ENCODE measurements at places on chromosomes 6 and 20. TPM values are rescaled to one million over a fixed set of nuclear protein-coding genes. Genes with fewer than 3 reads are reported as not detected.

The APCDD1L gene
- total RNA-seq, result 0.51 TPM

DNA sequence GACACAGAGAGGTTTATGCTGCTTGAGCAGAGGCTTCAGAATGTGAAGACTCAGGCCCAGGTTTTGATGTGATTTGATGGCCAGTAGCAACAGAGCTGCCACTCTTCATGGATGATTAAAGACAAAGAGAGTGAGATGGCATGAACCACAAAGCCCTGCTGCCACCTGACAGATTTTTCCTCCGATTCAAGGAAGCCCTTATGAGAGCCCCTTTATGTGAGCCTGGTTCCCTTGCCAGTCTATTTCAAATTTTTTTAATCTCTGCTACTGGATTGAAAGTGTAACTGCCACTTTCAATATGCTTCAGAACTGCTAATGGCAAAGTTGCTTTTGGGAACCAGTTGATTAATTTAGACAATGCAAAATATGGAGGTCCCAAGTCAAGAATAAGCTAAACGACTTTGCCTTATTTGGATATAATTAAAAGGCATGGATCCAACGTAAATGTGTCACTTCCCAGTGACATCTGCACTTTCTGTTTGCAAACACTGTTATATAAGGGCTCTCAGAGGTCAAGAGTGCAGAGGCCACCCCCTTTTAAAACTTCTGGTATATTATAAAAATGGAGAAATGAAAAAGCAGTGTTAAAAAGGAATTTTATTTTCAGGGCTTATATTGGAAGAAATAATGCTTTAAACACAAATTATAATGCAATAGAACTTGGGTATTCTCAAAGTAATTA is 238.9 kb upstream of the FLRT3 start:
- no peaks in the 10 kb centered on the region for H3K27me3 ChIP-seq
- no peaks in the 10 kb centered on the region for H3K36me3 ChIP-seq
- H3K27ac ChIP-seq, result no peak overlapping the region
- DNase-seq, result no peak
- no peaks in the 10 kb centered on the region for H3K4me1 ChIP-seq

GRCh38 chr6:170270984-170271593 is 19.8 kb downstream of the DLL1 start:
- H3K4me3 ChIP-seq, result no peak overlapping the region
- DNase-seq, result no peak
- peaks cover 2% of the 10 kb centered on the region for H3K4me1 ChIP-seq
- H3K27ac ChIP-seq, result no peak overlapping the region
- H3K36me3 ChIP-seq, result no peaks in the 10 kb centered on the region

GRCh38 chr6:147534116-147534860 is 25.8 kb downstream of the SAMD5 start:
- H3K36me3 ChIP-seq, result no peaks in the 10 kb centered on the region
- no peak overlapping the region for H3K4me3 ChIP-seq
- H3K4me1 ChIP-seq, result no peaks in the 10 kb centered on the region
- no peaks in the 10 kb centered on the region for H3K27me3 ChIP-seq
- no peak for DNase-seq
- no peak overlapping the region for H3K27ac ChIP-seq

- no peak overlapping the region for H3K27ac ChIP-seq
- H3K36me3 ChIP-seq, result peaks cover 50% of the 10 kb centered on the region
- no peaks in the 10 kb centered on the region for H3K4me1 ChIP-seq
- no peak overlapping the region for H3K4me3 ChIP-seq
- DNase-seq, result no peak
- no peaks in the 10 kb centered on the region for H3K27me3 ChIP-seq
Measured at GRCh38 chr20:21360705-21361104, 36.6 kb downstream of the NKX2-4 start.

DNA sequence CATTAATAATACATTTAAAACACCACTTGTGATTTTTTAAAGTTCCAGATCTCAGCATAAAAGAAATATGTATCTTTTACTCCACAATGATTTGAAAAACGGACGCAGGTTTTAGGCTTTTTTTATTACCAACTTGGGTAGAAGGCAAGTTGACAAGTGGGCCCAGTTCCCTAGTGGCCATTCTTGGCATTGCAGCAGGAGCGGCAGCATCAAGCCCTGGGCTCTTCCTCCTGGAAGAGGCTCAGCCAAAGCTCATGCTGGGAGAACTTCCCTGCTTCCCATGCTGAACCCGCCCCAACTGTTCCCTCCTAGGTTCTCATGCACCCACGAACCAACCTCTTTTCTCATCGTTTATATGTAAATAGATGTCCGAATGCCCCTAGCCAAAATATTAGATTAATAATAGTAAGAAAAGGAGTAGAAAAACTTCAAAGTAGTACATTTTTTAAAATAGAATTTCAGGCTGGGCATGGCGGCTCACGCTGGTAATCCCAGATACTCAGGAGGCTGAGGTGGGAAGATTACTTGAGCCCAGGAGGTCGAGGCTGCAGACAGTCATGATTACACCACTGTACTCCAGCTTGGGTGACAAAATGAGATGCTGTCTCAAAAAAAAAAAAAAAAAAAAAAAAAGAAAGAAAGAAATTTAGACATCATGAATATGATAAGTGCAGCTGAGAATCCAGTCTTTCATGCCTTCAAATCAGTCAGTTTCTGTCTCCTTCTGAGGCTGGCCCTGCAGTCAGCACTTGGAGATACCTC is 18.2 kb upstream of the MYB start:
- H3K4me1 ChIP-seq, result no peaks in the 10 kb centered on the region

The HCK gene
- 35.2 TPM for total RNA-seq

GRCh38 chr6:49958180-49958579 is 5.8 kb downstream of the DEFB114 start:
- H3K4me1 ChIP-seq, result no peaks in the 10 kb centered on the region
- no peaks in the 10 kb centered on the region for H3K27me3 ChIP-seq
- no peaks in the 10 kb centered on the region for H3K36me3 ChIP-seq
- no peak overlapping the region for H3K4me3 ChIP-seq

The OLIG3 gene
- total RNA-seq, result not detected

The NTSR1 gene
- total RNA-seq, result 0.11 TPM

DNA sequence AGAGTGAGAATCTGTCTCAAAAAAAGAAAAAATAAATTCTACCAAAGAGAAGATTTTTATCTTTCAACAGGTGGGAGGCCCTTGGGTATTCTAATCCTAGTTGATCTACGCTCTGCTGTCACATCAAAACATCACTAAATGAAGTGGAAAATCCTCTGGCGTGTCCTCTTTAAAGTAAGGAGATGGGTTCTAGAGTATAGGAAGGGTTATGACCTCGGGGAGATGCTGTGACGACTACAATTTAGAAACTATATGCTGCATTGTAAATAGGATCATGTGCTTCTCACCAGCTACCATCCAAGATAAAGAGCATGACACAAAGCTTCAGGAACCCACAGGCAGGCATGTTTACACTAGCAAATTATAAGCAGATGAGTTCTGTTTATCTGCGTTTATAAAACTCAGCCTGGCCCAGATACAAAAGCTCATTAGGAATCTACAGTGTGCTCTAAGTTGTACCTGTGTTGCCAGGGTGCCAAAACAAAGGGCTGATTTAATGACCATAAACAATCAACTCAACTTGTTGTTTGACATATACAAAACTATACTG is 197.1 kb upstream of the PLN start:
- no peak for DNase-seq
- H3K36me3 ChIP-seq, result no peaks in the 10 kb centered on the region
- no peak overlapping the region for H3K4me3 ChIP-seq
- no peaks in the 10 kb centered on the region for H3K4me1 ChIP-seq
- no peaks in the 10 kb centered on the region for H3K27me3 ChIP-seq

GRCh38 chr6:14758421-14759081 is 487.3 kb upstream of the JARID2 start:
- no peaks in the 10 kb centered on the region for H3K36me3 ChIP-seq
- no peak overlapping the region for H3K27ac ChIP-seq
- no peaks in the 10 kb centered on the region for H3K4me1 ChIP-seq
- H3K27me3 ChIP-seq, result no peaks in the 10 kb centered on the region
- no peak overlapping the region for H3K4me3 ChIP-seq

GRCh38 chr6:145626857-145627256 is 108.5 kb downstream of the EPM2A start:
- no peak for DNase-seq
- no peaks in the 10 kb centered on the region for H3K27me3 ChIP-seq

- no peak overlapping the region for H3K4me3 ChIP-seq
- H3K27ac ChIP-seq, result no peak overlapping the region
- DNase-seq, result no peak
Measured at GRCh38 chr6:25713824-25714223, 40.7 kb upstream of the SLC17A4 start.

DNA sequence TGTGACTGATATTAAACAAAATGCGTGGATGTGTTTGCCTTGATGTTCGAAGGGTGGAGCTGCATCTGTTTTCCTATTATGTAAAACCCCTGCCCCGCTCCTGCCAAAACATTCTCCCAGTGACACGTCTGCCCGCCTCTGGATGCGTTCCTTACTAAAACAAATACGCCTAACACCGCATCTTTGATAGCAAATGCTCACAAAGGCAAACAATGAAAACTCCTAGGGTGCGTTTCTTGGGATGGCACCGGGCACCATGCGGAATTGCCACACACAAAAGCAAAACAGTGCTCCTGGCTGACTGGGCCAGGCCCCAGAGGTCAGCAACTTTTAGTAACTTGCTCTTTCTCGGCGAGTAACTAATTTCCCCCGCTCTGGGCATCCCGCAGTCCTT is 9.0 kb upstream of the FOXC1 start:
- no peak overlapping the region for H3K4me3 ChIP-seq
- H3K4me1 ChIP-seq, result peaks cover 14% of the 10 kb centered on the region
- DNase-seq, result no peak
- H3K27ac ChIP-seq, result no peak overlapping the region

The RHAG gene
- not detected for total RNA-seq

DNA sequence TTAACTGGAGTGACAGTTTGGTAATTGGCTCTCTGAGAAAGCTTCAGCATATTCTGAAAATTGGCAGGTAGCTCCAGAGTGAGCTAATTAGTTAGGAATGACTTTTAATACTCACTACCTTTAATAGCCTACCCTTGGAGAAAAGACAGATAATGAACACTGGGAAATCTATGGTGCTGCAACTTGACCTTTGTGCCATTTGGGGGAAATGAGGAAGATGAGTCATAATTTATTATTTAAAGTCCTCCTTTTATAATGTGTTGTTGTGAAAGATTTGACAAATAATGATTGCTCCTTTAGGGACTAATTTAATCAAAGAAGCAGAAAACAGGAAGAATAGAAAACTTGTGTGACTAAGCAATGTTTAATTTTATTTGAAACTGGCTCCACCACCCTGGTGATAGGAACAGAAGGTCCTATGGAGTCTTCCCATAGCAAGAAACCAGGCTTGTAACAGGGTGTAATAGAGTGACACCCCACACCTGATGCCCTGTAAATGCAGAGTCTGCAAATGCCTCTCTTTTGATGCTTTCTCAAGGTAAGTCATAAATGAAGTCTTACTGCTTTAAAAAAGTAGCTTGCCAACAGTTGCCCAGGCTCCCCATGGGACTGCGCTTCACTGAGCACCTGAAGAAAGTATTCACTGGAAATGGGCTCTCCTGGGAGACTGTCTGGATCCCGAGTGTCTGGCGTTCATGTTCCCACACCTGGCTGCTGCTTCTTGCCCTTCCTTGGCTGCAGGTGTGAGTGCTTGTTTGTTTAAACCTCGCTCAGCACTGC is 134.4 kb downstream of the LRRC1 start:
- H3K27ac ChIP-seq, result no peak overlapping the region
- no peaks in the 10 kb centered on the region for H3K27me3 ChIP-seq
- no peaks in the 10 kb centered on the region for H3K36me3 ChIP-seq
- DNase-seq, result no peak
- no peaks in the 10 kb centered on the region for H3K4me1 ChIP-seq

DNA sequence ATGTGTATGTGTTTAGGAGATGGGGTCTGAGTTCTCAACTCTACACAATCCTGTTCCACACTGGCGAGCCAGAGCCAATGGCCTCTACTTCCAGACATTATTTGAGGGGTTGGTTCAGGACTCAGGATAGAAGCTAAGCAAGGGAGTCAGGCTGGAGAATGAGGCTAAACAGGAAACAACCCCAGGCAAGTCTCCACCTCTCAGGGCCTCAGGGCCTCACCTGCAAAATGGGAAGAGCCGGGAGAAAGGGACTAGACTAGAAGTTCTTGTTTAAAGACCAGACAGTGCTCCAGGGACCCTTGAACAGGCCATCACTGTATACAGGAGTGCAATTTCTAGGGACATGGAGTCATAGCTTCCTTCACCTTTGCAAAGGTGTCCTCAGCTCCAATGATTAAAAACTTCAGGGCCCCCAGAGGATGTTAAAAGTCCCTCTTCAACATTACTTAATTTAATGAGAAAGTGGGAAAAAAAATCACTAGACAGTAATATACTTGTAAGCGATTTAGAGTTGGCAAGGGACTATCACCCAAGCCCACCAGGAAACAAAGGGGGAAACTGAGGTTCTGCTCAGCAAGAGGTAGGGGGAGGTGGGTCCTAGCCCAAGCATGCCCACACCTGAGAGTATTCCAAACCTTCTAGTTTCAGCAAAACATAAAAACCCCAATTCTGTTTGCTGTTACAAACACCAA is 41.7 kb downstream of the ZMYND8 start:
- no peaks in the 10 kb centered on the region for H3K27me3 ChIP-seq
- DNase-seq, result no peak
- H3K27ac ChIP-seq, result peak overlapping the region; percentile 88
- peaks cover 57% of the 10 kb centered on the region for H3K4me1 ChIP-seq
- peaks cover 9% of the 10 kb centered on the region for H3K36me3 ChIP-seq

DNA sequence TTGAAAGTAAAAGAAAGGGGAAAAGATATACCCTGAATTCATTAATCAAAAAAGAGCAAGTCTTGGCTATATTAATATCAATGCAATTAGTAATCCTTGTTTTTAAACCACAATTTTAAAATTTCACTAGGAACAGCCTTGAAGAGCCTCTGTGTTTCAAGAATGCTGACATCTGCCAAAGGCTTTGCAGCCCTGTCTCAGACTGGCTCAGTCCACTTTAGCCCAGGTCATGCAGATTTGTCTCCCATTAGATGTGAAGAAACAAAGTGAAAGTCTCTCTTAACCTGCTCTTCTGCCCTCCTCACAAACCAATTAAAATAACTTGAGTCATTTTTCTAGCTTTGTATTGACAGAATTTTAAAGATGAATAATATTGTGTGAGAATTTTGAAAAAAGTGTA is 102.7 kb upstream of the CARMIL1 start:
- no peak for DNase-seq
- H3K36me3 ChIP-seq, result no peaks in the 10 kb centered on the region
- no peak overlapping the region for H3K4me3 ChIP-seq
